NCI-H69 (cell line): ENCODE measurements at places on chromosomes 1 and 21.

DNA sequence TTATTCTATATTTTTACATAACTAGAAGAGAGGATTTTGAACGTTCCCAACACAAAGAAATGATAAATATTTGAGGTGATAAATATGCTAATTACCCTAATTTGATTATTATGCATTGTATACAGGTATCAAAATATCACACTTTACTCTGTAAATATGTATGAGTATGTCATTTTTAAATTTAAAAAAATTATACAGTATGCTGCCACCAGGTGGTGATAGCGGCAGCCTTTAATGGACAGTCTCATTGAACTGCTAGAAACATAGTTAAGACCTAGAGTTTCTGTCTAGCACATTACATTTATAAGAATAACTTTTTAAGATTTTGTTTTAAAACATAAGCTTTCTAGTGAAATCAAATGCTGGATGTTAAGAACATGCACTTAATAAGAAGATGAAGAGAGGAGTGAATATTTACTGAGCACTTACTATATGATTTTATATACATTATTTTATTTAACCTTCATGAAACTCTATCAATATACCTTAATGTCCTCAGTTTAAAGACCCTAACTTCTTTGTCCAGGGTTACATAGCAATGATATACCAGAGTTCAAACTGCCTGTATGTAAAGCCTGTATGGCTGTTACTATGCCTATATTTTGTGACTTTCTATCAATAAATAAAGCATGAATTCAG is 207.1 kb downstream of the NUF2 start:
- peak; percentile 57 for DNase-seq

- DNase-seq = no peak
Measured at GRCh38 chr1:88457197-88457596, 226.9 kb upstream of the PKN2 start.

DNA sequence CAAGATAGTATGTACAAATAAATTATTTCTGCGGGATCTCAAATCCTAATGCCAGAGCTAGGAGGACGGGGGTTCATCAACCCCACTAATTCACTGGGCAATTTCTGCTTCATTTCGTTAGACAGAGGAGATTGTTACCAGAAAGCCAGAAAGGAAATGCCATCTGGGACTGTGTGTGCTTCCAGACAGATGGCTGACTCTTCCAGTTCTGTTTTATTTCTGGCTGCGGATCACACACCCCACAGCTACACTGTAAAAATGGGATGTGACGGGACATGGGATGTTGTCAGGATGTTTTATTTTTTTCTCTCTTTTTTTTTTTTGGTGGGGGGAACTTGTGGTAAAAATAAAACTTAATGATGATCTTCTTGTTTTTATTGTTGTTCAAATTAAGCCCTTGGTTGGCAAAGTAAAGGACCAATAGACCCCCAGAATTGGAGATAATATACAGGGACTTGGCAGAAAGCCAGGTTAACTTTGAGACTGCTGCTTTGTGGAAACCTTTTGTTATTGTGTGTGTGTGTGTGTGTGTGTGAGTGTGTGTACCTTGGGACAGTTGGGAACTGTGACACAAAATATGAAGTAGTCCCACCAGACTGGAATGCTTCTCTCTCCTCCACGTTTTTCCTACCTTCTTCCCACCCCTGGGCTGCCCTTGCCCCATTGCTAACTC is 114.5 kb downstream of the NUF2 start:
- peak; percentile 22 for DNase-seq

DNA sequence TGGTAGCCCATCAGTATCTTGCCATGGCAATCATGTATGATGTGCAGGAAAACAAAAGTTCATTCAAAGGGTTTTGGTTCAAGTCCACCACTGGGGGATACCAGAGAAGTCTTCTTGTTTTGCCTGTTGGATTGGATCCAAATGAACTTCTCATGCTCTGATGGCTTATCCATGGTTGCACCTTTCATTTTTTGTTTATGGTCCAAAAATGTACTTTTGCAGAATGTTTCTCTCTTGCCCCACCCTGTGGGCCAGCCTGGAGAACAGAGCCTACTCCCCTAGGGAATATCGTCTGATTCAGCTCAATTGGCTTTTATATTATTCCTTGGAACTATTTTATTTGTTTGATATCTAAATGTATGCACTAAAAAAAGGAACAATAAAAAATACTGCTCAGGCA is 20.1 kb upstream of the CLCA1 start:
- DNase-seq = no peak

GRCh38 chr1:233790662-233791371 is 113.7 kb upstream of the SLC35F3 start:
- DNase-seq = peak; percentile 79

GRCh38 chr1:18721041-18721440 is 90.4 kb downstream of the PAX7 start:
- no peak for DNase-seq

- DNase-seq = no peak
Measured at GRCh38 chr1:116310180-116310579, 62.9 kb upstream of the ATP1A1 start.

GRCh38 chr1:22174446-22175220 is 31.7 kb upstream of the WNT4 start:
- no peak for DNase-seq

GRCh38 chr1:153921803-153922075 is 1.0 kb downstream of the GATAD2B start:
- DNase-seq = peak; percentile 73

DNA sequence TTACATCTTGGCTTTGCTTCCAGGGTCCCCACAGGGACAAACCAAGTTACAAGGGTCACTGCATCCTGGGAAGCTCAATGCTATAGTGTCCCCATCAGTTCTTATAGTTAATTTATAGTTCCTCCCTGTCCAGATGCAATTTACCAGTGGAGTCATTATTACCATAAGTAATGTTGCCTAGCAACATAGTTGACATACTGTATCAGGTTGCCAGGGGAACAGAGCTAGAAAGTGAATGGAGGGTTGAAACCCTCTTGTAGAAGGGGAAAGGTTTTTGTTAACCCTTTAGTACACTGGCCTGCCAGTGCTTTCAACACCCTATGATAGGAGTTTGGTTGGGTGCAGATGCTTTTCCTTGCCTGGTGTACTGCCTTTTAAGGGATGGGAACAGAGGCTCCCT is 34.3 kb upstream of the TTC4 start:
- peak; percentile 87 for DNase-seq

DNA sequence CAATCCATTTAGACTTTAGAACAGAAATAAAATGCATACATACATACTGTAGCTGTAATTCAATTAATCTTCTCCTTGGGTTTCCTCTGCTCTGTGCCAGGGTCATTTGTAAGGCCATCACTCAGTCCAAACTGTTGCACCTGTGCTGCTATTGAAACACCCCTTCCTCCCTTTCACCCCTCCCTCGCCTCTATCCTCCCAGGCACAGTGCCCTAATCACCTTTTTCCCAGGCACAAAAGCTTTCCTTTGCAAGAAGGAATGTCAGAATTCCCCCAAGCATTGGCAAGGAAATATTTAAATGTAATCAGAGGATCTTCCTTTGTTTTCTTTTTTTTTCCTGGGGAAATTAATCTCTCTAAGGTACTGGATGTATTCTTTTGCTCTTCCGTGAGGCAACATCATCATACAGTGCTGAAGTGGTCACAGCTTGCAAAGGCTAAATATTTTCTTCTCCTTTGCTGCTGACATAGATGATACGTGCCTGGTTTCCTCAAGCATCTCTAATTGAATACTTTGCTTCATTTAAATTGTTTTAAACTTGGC is 339.3 kb upstream of the NR5A2 start:
- DNase-seq = peak; percentile 62

GRCh38 chr1:6357243-6357936 is 36.2 kb downstream of the ACOT7 start:
- DNase-seq = peak; percentile 24

DNA sequence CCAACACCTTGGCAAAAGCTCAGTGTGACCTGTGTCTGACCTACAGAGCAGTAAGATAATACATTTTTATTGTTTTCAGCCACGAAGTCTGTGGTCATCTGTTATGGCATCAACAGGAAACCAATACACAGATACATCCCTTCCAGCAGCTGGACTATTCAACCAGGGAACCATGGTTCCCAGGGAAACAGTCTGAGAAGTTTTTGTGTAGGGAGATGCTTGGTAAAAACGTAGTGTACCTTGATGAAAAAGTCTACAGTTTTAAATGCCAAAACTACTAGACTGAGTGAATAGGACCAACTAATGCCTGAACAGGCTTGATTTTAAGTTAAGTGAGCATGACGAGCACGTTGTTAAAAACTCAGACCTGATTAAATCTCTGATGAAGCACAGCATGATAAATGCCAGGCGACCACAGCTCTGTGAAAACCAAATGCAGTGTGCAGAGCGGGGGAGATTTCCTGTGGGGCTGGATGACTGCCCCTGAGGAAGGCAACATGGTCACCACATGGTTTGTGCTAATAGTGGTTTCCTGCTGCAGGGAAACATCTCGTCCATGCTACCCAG is 228.9 kb downstream of the TNR start:
- DNase-seq = no peak

DNA sequence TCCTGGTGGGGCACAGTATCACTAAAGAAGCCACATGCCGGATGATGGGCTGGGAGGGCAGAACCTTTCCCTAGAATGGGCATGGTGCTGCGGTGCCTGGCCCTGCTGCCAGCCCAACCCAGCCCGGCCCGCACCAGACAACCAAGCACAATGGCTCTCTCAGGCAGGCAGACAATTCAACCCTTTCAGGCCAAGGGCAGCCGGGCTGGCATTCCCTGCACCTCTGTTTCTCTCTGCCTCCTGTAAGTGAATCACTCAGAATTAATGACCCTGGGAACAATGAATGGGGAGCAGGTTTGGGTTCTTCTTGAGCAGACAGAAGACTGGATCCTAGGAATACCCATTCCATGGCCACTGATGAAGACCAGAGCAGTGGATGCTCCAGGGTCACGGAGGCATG is 41.0 kb upstream of the IFFO2 start:
- DNase-seq = no peak
